Airway epithelial cell (primary cell): ENCODE measurements at places on chromosomes 12 and 14. TPM values are rescaled to one million over a fixed set of nuclear protein-coding genes. Genes with fewer than 3 reads are reported as not detected.

The HVCN1 gene
- 0.78 and 1.3 TPM in 2 replicates for total RNA-seq

The FOXG1 gene
- total RNA-seq = not detected in 2 replicates

The TMEM132C gene
- not detected in 2 replicates for total RNA-seq

The RASAL1 gene
- total RNA-seq = 0.60 and 1.1 TPM in 2 replicates
